ENCODE measurements at places on chromosomes 12 and 14. TPM values are rescaled to one million over a fixed set of nuclear protein-coding genes. Genes with fewer than 3 reads are reported as not detected.
A peak's percentile ranks its signal among the peaks of the same experiment; 100 is the strongest.

DNA sequence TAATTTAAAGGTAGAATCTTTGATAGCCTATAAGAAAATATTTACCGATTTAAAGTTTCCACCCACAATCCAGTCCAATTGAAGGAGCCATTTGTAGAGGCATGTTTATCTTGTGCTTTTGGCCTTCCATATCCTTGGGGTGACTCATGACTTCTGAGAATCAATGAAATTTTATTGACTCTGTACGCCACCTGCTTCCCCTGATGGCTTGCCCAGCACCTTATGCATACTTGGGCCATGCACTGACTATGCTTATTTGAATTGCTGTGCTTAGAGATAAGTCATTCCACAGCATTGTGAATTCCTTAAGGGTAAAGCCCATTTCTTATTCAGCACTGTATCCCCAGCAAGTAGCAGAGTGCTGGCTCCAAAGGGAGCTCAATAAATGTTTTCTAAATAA lies 954.8 kb upstream of the SEL1L start:
- no peak for DNase-seq

DNA sequence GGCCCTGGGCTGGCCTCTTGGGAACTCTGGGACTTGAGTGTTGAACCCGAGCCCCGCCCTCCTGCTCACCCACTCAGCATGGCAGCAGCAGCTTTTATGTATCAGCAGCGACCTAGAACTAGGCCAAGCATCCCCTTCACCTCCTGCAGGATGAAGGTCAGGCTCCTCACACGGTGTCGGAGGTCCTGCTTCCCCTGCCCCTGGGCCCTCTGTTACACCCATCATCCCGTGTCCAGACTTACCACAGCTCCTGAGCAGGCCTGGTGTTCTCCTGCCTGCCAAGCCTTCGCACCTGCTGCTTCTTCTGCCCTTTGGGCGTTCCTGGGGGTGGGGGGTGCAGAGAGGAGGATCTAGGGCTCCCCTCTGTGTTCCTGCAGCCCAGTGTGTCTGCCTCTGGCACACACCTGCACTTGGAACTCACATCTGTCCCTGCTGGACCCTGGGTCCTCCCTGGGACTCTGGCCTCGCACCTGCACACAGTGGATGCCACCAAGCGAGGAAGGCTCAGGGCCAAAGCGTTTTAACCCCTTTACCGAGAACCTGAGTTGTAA lies 80.3 kb downstream of the PAPOLA start:
- DNase-seq = no peak

DNA sequence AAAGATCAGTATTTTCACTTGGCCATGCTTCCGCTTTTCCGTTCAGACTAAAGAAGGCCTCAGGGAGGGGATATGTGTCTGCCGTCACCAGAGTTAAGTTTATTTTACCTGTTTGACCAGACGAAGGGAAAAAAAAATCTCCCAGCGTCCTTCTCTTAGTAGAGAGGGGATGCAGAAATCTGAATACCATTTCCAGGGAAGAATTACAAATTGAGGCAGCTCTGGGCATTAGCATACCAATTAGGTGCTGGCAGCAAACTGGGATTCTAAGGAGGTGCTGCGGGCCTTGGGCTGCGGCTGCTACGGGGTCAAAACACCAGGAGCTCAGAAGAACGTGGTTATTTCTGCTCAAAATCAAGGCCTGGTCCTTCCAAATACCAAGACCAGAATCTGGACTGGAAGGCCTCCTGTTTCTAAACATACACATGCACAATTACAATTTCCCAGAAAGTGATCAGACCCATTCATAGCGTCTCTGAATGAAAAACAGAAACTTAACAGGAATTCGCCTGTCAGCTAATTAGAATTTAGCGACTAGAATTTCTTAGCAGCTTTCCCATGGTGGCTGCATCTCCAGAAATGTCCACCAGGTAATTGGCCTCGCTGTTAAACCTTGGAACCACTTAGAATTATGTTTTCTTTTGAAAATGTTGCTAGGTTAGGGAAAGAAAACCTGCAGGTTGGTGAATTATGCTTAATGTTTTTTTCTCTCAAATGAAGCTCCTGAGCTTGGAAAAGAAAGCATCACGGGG lies 617.0 kb downstream of the VRK1 start:
- no peak for DNase-seq

DNA sequence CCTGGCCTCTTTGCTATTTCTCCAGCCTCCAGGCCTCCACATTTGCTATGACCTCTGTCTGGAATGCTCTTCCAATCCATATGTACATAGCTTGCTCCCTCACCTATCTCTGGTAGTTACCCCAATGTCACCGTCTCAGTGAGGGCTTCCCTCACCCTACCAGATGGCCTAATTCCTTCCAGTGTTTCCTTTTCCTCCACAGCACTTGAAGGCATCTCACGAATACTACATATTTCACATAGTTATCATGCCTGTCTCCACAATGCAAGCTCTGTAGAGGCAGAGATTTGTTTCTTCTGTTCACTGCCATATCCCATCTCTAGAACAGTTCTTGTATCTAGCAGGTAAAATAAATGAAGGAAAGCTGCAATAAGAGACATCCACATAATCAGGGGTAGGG lies 21.3 kb upstream of the HSP90B1 start:
- no peak for DNase-seq

GRCh38 chr14:48584031-48584430 lies 908.6 kb upstream of the MDGA2 start:
- DNase-seq = no peak

DNA sequence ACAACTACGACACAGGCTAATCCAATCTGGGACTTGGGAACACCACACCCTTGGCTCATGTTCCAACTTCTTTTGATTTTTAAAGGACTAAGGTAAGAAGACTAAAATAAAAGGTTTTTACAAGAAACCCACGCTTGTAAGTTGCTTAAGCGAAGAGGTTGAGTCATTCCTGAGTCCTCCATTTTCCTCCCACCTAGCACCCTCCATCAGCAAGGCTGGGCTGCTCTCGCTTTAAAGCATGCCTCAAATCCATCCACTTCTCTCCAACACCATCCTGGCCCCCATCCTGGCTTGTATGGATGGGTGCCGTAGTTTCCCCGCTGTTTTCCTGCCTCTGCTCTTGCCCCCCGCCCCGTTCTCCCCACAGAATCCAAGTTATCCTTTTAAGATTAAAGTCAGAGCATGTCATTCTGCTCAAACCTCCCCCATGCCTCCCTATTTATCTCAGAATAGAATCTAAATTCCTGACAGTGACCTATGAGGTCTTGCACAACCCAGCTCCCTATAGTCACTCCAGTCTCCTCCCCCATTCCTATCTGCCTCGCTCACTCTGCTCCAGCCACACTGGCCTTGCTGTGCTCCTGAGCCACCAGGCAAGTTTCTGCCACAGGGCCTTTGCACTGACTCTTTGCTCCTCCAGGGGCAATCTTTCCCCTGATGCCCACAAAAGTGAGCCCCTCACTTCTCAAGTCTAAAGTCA lies 34.5 kb downstream of the SCARB1 start:
- DNase-seq = no peak

- no peak for DNase-seq
These were observed 4.7 kb upstream of the CHST11 start for GRCh38 chr12:104452087-104452486.

GRCh38 chr14:72708708-72709475 lies 185.0 kb downstream of the DPF3 start:
- no peak for DNase-seq

- DNase-seq = no peak
These were observed 207.2 kb upstream of the SRRM4 start for GRCh38 chr12:118773956-118774723.

DNA sequence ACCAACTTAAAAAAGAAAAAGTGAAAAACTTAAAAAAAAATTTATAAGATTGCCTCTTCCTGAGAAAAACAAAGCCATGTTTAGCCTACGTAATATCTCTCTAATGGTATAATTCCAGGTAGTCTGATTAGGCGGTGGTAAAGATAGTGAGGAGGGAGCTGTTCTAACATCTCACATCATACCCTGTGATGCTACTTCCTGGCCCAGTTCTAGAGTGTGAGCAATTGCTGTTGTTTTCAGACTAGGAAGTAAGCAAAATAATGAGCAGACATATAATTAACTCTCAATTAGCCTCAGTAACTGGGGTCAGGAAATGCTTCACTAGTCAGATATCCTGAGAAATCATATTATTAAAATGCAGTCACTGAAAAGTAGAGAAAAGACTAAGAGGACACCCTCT lies 113.9 kb downstream of the PHLDA1 start:
- DNase-seq = no peak

GRCh38 chr14:72000907-72001306 lies 68.7 kb downstream of the RGS6 start:
- DNase-seq = peak; percentile 82

DNA sequence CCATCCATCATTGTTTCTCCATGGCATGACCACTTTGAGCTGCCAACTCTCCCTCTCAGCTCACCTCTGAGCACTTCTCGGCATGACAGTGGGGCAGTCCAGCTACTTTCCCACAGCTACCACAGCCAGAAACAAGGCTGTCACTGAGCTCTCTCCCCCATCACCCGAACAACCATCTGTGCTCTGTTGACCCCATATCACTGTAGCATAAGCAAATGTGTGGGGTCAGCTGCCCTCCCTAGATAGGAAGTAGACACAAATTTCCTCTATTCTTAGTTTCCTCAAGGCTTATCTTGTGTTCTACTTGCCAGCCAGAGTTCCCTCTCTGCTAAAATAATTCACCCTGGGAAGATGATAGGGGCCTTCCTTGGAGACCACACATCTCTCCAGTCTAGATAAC lies 82.6 kb upstream of the FUT8 start:
- DNase-seq = no peak

GRCh38 chr14:40870252-40870651 lies 736.4 kb upstream of the LRFN5 start:
- no peak for DNase-seq

- DNase-seq = no peak
These were observed 8.4 kb downstream of the GSC start for GRCh38 chr14:94761348-94761996.

- no peak for DNase-seq
These were observed 127.9 kb upstream of the TMEM132D start for GRCh38 chr12:130031571-130032189.

DNA sequence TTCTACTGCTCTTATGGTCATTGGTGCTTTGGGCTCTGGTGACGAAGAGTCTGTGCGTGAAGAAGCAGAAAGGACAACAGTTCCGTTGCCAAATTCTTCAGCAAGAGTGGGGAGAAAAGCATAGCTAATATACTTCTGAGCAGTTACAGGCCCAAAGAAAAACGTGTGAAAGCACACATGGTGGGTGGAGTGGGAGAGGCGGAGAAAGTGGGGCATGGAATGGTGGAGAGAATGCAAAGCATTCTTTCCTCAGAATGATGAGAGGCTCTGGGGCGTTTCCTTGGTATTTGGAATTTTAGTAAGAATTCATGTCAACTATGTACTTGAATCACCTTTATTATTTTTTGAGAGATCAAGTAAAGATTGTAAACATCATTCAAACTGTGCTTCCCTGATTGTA lies 396.1 kb downstream of the NAV3 start:
- DNase-seq = no peak

- no peak for DNase-seq
These were observed 174.3 kb upstream of the PWP1 start for GRCh38 chr12:107511292-107511691.

DNA sequence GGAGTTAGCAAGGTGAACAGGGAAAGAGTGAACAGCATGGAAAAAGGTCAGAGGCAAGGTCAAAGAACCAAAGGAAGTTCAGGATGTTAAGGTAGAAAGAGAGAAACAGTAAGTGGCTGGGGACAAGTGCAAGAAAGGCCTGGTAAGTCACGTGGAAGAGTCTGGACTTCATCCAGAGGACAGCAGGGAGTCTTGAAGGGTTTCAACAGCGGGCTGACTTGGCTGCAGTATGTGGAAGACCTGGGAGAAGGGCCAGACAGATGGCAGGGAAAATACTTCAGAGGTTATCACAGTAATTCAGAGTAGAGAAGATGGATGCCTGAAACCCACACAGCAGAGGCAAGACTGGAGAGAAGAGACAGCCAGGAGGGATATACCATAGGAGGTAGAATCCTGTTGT lies 34.0 kb downstream of the CIT start:
- no peak for DNase-seq

DNA sequence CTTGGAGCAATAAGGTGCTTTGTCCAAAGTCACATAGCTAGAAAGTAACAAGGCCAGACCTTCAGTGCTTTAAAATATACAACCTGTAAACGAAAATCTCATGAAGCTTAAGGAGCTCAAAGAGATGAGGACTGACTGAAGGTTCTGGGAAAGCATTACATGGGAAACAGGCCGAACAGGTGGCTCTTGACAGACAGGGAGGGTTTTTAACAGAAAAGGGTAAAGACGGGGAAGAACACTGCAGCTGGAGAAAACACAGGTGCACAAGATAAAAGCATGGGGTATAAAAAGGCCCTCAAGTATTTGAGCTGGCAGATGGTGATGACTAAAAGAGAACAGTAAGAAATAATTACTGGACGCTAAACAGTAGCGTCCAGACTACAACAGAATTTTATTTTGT lies 257.2 kb downstream of the NELL2 start:
- no peak for DNase-seq

DNA sequence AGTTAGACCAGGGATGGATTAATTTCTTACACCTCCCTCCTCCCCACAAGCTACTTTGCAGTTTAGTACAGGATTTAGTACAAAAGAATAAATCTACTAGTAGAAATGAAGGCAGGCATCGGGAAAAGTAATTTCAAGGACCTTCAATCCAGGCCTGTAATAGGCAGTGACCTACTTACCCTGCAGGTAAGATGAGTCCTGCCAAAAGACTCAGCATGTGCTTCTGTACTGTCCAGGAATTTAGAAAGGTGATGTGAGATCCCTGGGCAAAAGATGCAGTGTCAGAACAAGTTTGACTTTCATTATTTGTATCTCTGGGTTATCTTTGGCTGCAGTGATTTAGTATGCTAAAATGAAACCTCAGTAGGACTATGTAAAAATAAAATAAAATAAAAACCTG lies 403.0 kb downstream of the NOVA1 start:
- no peak for DNase-seq

DNA sequence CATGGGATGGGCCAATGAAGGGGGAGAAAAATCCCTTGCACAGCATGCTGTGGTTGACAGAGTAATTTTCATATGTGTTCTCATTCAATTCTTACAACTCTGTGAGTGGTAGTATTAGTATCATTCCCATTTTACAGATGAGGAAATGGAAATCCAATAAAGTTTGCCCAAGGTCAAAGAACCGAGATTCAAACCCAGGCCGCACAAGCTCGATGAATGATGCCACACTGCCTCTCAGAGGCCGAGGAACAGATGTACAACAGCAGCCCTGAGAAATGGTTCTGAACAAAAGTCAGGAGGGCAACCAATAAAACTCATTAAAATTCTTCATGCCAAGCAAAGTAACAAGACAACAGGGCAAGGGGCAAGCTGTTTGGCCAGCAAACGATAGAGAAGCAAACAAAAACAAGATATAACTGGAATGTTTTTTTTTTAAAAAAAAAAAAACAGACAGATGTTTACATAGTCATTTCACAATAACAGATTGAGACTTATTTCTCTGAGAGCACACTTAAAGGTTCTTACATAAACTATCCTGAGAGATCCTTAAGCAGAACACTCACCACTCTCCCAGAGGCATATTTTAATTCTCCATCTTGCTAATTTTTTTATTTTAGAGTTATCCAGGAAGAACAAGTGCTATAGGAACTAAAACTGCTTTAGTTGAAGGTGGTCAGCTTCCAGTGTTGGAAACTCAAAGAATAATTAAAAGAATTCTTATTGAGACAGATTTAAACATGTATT lies 85.8 kb downstream of the EXOC5 start:
- DNase-seq = no peak

The BCL7A gene
- 15.8 TPM for total RNA-seq

The PKP2 gene
- total RNA-seq = 378 TPM

The KRT74 gene
- total RNA-seq = not detected

The TAS2R42 gene
- not detected for total RNA-seq

The SPTB gene
- 79.4 TPM for total RNA-seq

The PTPRB gene
- 38.1 TPM for total RNA-seq

The CABP1 gene
- total RNA-seq = 5.5 TPM

The ANO2 gene
- total RNA-seq = 19.5 TPM

The SRRM4 gene
- total RNA-seq = 0.43 TPM
